Activated CD4-positive, alpha-beta T cell treated with anti-CD3 and anti-CD28 coated beads for 24 hours (primary cell): ENCODE measurements at places on chromosomes 7 and 10.

- DNase-seq: no peak
Observed at GRCh38 chr7:72267291-72267800, 144.8 kb downstream of the CALN1 start.

- no peak for DNase-seq
Observed at GRCh38 chr10:71985542-71986250, 21.5 kb downstream of the CHST3 start.

DNA sequence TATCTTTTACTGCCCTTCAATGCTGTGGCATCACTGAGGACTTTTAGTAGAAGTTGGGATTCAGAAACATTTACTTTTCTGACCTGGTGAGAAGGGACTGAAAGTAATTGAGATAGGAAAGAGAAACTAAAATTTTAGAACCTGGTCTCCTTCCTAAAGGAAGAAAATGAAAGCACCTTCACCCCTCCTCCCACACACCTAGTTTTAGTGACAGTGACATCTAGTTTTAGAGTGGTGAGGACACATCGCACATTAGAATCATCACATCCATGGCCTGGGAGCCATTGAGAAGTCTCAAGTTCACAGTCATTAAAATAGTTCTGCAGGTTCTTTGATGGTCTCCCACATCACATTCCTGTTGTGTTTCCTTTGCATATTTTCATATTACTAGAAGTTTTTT is 16.1 kb downstream of the TAS2R41 start:
- DNase-seq: no peak

DNA sequence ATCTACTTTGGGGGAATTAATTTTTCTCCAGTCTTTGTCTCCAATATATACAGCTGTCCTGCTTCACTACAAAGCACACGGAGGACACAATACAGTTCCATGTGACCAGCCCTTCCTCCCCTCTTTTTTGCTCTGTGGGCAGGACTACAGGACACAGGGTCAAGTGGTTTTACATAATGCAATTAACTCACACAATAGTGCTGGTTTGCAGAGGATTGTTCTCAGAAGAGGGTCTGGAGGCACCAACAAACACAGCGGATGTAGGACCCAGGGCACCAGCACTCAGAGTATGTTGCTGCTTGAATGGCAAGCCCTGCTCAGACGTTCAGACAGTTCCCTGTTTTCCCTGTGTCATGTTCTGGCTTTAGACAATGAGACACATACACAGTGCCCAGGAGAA is 52.0 kb upstream of the NPTX2 start:
- no peak for DNase-seq

DNA sequence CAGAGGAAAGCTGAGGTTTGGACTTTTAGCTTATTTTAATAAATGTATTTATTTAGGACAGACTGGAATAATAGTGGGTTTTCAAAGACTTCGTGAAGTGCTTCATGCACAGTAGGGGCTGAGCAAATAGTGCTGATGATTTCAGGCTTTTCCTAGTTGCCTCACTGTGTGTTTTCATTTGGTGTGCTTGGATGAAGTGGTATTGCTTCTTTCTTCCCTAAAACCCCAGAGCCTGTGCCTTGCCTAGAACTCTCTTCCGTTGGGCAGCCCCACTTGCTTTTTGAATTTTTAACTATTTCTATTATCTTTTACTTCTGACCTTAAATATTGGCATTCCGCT is 49.6 kb downstream of the ARID5B start:
- no peak for DNase-seq

DNA sequence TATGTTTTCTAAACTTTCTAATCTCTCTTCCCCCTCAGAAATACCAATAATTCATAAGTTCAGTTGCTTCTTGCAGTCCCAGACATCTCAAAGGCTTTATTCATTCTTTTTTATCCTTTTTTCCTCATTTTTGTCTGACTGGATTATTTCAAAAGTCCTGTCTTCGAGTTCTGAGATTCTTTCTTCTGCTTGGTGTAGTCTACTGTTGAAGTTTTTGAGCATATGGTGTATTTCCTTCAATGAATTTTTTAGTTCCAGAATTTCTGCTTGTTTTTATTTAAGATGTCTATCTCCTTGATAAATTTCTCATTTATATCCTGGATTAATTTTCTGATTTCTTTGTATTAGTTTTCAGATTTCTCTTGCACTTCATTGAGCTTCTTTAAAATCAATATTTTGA is 8.4 kb downstream of the TMEM140 start:
- DNase-seq: no peak

DNA sequence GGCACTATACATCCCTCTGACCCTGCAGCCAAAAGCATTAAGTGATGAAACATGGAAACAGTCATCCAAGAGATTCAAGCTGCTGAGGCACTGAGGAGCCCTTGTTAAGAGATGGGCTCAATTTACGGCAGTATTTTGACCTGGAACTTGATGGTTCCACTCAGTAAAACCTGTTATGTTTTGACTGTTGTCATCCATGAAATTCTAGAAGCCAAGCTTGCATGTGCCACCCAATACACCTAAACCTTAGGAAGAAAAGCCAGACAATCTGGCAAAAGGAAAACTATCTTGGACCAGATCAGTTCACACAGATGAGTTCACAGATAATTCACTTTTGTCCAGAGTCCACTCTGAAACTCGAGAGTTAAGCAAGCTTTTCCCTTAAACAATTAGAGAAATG is 53.2 kb downstream of the ICA1 start:
- no peak for DNase-seq

- no peak for DNase-seq
Observed at GRCh38 chr7:44566680-44567079, 7.0 kb downstream of the DDX56 start.

- DNase-seq: no peak
Observed at GRCh38 chr7:132206594-132206993, 369.7 kb downstream of the PLXNA4 start.
